Stimulated activated CD8-positive, alpha-beta memory T cell treated with anti-CD3 and anti-CD28 coated beads, Interleukin-7, amount 100 ng/mL, for 1 hour (primary cell): ENCODE measurements at places on chromosomes 12 and 14.

GRCh38 chr12:59079002-59079401, 158.7 kb upstream of the LRIG3 start:
- no peak for DNase-seq

GRCh38 chr12:74381958-74382357, 155.7 kb upstream of the ATXN7L3B start:
- DNase-seq = no peak

GRCh38 chr14:79487632-79488031, 723.7 kb downstream of the DIO2 start:
- DNase-seq = no peak

GRCh38 chr12:125314051-125314755, 249.0 kb downstream of the AACS start:
- no peak for DNase-seq

DNA sequence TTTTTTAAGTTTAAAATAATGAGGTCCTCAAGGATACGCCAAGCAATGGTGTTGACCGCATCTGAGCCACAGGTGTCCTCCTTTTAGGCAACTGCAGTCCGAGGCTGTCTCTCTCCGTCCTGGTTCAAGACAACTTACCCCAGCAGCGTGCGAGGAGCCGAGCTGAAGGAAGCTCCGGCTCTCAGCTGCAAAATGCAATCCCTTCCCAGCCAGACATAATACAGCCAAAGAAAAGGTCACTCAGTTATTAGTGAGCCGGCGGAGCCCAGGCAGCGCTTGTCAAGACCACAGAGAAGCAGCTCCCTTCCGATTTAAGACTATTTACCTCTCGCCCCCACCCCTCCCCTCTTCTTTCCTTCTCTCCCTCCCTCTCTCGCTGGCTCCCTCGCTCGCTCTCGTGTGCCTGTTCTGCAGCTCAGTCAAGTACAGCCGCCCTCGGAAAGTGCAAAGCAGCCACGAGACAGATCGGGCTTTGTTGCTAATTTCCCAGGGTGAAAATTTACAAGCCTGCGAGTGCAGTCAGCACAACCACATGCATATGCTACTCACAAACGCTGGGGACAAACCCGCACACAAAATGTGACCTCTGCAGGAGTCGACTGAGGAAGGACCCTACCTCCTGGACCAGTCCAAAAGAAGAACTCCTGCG, 363 bp upstream of the LMO3 start:
- no peak for DNase-seq

DNA sequence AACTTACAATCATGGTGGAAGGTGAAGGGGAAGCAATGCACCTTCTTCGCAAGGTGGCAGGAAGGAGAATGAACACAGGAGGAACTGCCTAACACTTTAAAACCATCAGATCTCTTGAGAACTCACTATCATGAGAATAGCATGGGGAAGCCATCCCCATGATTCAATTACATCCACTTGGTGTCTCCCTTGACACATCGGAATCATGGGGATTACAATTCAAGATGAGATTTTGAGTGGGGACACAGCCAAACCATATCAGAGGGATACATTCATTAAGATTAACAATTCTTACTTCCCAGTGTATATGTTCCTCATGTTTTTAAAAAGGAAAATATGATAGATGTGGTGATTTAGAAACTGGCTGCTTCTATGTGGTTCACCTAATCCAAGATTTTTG, 117.9 kb downstream of the PDE3A start:
- DNase-seq = no peak
